ENCODE measurements at places on chromosomes 7 and 10.

DNA sequence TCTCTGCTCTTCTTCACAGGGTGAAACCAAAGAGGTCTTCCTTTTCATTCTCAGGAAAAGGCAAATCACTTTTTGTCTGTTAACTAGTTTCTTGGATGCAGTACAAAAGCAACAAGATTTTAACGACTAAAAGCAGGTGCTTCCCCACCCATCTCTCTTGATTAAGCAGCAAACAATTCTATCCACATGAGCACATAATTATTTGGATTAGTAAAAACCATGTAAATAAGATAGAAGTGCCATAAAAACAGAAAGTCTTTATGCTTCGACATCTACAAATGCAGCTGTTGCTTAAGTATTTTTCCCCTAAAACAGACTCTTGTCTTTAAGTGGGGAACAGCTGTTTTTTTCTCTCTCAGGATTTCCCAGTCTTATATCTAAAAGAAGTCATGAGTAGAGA, 37.4 kb downstream of the USP54 start:
- DNase-seq, result no peak

DNA sequence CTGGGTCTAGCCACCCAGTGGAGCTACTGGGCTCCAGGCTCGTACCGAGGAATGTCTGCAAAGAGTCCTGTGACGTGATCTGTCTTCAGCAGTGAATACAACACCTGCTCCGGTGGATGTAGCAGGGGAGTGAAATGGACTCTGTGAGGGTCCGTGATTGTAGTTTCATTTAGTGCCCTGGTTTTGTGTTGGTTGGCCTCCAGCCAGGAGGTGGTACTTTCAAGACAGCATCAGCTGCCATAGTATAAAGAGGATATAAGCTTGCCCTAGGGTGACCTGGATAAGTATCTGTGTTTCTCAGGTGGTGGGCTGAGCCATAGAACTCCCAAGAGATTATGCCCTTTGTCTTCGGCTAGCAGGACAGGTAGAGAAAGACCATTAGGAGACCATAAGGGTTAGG, 24.6 kb upstream of the WNT2 start:
- DNase-seq, result no peak

GRCh38 chr10:131433568-131433967, 122.0 kb upstream of the TCERG1L start:
- no peak for DNase-seq

GRCh38 chr10:103589074-103589630, 95.6 kb downstream of the NEURL1 start:
- DNase-seq, result no peak

DNA sequence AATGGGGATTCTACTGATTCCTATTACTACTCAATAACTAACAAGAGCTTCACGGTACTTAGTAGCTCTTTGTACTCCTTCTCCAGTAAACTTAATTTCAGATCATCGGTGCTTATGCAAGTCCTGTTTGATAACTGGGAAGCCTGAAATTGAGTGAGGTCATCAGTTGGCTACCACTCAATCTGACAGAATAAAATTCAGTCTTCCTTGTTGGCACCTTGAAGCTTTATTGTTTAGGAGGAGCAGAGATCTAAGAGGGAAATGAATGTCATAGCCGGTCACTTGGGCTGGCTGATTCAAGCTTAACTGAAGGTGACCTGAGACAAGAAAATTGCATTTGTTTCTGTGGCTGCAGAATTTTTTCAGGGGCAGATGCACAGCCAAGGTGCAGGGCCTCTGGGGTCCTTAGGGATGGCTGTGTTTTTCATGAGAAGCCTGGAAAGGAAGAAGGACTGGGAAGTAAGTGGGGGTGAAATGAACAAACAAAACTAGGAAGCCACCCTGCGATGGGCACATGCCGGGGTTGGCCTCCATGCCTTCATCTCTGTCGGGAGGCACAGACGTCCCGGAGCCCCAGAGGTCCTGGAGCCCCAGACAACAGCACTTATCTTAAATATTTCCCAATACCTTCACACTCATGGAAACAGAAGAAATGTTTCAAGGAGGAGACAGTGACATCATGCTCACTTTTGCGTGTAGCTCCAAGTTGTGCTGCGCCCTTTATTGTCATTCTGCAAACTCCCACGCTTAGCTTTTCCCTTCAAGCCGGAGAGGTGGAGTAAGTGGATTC, 85.0 kb upstream of the KIF5B start:
- DNase-seq, result no peak

DNA sequence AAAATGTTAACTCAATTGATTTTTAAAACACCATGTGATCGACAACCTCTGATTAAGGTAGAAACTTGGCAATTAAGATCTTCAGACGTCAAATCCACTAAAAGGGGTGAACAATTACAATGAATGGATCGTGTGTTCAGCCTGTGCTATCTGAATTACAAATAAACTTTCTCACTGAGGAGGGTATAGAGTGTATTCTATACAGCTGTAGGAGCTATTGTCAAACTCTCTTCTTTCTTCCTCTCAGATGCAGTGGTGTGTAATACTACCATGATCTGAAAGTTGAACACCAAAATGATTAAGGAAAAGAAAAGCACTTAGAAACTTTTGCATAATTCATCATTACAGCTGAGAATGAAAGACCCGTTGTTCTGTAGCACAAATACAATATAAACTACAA, 32.2 kb upstream of the MACC1 start:
- DNase-seq, result no peak

- DNase-seq, result peak; percentile 48
Measured at GRCh38 chr10:4883079-4883739, 57.2 kb downstream of the AKR1E2 start.

GRCh38 chr10:33240931-33241330, 93.5 kb downstream of the NRP1 start:
- DNase-seq, result no peak

DNA sequence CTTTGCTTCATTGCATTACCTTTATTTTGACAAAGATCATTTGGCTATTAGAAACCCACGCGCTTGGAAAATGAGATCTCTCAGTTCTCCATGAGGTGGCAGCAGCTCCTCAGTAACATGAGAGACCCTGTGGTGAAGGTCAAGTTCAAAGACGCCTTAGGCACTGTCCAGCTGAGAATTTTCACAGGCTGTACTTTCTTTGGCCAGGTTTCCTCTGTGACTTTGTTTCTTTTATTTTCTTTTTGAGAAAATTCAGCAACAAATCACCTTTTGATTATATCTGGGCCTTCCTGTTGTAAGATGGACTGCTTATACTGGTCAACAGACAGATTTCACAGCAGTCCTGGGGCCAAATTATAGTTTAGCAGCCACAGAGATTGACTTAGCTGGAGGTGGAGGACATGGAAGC, 54.5 kb downstream of the RAB18 start:
- peak; percentile 15 for DNase-seq

DNA sequence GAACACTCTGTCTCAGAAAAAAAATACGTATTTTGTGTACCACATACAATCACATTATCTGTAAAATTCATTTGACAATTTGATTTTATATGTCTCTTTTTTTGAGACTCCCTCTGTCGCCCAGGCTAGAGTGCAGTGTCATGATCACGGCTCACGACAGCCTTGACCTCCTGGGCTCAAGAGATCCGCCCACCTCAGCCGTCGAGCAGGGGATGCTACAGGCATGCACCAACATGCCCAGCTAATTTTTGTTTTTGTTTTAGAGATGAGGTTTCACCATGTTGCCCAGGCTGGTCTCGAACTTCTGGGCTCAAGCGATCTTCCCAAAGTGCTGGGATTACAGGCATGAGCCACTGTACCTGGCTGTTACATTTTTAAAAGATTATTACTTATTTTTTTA, 11.6 kb upstream of the BAZ1B start:
- DNase-seq, result no peak

DNA sequence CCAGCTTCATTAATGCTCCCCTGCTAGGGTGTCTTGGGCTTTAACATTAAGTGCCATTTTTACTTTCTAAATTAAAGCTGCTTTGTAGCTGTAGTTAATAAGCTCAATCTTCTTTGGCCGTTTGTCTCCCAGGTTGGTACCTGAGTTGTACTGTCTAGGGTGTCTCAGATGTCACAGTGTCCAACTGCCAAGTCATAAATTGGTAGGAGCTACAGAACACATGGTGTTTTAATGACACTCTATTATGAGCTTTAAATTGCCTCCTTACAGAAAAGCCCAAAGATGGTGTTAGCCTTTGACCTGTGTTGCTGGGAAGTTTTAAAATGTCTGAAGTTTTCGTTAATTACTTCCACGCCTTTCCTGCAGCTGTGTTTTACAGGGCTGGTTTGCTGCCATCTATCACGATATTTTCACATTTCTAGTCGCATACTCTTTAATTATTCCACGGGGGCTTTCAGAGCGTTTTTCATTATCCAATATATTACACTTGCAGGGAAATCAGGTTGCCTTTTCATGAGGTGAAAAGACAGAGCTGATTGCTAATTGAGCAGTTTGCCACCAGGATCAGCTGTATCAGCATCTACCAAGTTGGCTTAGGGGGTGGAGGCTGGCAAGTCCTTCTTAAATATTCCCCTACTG, 247.8 kb upstream of the PLPP4 start:
- DNase-seq, result no peak

DNA sequence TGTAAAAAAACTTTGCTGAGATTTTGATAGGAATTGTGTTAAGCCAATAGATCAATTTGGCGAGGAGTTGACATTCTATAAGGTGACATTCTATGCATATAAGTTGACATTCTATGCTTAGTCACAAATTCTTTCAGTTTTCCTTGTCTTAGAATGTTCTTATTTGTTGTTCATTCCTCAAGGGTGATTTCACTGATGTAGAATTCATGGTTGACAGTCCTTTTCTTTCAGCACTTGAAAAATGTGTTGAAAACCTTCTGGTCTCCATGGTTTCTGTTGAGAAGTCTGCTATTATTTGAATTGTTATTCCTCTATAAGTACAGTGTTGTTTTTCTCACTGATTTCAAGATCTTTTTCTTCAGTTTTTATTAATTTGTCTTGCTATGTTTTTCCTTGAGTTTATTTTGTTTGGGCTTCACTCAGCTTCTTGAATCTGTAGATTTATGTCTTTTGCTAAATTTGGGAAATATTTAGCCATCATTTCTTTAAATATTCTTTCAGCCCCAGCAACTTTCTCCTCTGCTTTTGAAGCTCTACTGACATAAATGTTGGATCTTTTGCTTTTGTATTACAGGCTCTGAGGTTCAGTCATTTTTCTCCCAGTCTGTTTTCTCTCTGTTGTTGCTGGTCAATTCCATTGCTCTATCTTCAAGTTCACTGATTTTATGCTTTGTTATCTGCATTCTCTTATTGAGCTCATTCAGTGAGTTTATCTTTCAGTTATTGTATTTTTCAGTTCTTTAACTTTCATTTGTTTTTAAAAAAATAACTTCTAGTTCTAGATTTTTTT, 154.9 kb downstream of the SDK1 start:
- no peak for DNase-seq

All from AG04450 (cell line).